Stimulated activated CD8-positive, alpha-beta memory T cell treated with anti-CD3 and anti-CD28 coated beads, Interleukin-15, amount 100 ng/mL, for 4 hours (primary cell): ENCODE measurements at places on chromosomes 12 and 14.
A peak's percentile ranks its signal among the peaks of the same experiment; 100 is the strongest.

- peak; percentile 45 for DNase-seq
These were observed 10.6 kb downstream of the DDX54 start for GRCh38 chr12:113174461-113175384.

- DNase-seq = no peak
These were observed 5.2 kb downstream of the RITA1 start for GRCh38 chr12:113190761-113191160.

DNA sequence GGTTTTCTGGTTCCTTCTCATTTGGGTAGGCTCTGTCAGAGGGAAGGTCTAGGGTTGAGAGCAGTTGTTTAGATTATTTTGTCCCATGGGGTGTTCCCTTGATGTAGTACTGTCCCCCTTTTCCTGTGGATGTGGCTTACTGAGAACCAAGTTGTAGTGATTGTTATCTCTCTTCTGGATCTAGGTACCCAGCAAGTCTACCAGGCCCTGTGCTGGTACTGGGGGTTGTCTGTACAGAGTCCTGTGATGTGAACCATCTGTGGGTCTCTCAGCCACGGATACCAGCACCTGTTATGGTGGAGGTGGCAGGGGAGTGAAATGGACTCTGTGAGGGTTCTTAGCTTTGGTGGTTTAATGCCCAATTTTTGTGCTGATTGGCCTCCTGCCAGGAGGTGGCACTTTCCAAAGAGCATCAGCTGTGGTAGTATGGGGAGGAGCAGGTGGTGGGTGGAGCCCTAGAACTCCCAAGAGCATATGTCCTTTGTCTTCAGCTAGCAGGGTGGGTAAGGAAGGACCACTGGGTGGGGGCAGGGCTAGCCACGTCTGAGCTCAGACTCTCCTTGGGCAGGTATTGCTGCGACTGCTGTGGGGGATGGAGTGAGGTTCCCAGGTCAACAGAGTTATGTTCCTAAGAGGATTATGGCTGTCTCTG is 179.3 kb upstream of the BTG1 start:
- no peak for DNase-seq

- DNase-seq = no peak
These were observed 450.3 kb downstream of the RMST start for GRCh38 chr12:97912943-97913342.

DNA sequence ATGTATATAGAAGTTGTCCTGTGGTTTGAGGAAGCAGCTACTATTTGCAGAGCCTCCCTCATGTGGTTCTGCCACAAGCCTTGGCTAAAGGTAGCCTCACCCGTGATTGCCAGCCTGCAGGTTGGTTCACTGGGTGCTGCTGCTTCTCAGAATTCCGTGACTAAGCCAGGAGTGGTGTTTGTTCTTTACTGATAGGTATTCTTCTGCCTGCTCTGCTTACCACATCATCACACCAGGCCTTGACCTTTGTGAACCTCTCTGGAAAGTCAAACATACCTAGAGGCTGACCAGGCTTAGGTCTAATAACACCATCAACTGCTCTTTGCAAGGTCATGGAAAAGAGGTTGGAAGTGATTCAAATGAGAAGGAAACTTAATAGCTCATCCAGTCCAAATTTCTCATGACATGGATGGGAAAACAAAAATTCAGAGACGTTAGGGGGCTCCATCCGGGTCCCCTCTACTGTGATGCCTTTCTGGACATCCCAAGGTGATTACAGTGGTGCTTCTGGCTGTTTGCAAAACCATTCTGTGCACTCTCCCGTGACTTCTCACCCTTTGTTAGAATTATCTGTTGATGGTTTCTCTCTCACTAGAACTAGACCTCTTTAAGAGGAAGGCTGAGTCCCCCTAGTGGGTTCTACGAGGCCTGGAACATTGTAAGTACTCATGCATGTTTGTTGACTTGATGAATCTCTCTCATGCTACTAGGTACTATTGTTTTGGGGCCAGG is 8.5 kb upstream of the SOCS2 start:
- no peak for DNase-seq

DNA sequence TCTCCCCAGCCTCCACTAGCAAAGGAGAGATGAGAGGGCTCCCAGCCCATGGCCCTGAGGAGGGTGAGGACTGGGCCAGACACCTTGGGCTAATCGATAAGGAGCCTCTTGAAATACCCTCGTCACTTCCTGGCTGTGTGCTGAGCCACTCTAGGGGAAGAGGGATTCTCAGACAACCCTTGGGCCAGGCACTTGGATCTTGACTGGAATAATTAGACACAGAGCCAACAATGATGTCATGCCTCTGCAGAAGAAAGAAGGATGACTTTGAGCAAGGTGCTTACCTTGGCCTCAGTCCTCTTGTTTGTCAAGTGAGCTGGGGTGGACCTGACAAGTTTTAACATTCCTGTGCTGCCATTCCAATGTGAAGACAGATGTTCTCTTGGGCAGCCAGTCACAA is 83.1 kb downstream of the LRRC74A start:
- no peak for DNase-seq

GRCh38 chr14:97719931-97720330 is 922.7 kb downstream of the VRK1 start:
- DNase-seq = no peak

DNA sequence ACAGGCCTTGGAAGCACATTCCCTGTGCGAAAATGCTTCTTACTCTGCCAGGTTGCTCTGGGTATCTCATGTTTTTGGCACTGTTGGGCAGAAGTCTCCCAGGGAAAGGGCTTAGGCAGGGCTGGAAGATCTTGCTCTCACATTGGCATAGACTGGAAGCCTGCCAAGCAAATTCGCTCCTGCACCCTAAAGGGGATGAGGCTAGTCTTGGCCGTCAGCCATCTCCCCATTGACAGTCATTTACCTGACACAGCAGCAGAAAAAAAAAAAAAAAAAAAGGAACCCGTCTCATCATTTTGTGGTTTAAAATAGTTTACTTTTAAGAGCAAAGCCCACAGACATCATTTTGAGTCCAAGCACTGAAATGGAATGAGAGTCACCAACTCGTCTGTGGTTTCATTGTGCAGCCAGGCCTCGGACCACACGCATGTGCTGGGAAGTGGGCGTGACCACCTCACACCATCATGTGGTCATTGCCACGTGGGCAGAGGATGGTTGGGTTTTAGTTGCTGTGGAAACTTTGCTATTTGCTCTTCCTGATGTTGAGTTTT is 84.8 kb downstream of the NRXN3 start:
- no peak for DNase-seq

GRCh38 chr12:6426882-6427671 is 17.7 kb upstream of the CD27 start:
- DNase-seq = peak; percentile 92

DNA sequence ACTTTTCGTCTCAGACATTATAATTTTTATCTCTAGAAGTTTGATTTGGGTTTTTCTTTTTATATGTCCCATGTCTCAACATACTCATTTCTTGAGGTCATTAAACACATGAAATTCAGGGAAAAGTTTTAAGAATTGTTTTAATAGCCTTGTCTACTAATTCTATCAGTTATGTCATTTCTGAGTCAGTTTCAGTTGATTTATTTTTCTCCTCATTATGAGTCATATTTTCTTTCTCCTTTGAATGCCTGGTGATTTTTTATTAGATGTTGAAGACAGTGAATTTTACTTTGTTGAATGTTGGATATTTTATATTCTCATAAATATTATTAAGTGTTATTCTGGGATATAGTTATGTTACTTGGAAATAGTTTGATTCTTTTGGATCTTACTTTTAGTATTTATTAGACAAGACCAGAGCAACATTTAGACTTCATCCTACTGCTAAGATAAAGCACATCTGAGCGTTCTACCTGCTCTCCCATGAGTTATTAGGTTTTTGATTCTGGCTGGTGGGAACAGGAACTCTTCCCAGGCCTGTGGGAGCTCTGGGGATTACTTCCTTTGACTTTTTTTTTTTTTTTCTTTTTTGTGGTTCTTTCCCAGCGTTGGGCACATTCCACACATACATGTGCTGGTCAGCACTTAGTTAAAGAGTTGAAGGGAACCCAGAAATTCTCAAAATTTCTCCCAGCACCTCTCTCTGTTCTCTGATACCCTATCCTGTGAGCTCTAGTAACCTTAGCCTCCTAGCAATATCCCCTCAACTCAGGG is 1157.7 kb downstream of the BCL11B start:
- DNase-seq = no peak

DNA sequence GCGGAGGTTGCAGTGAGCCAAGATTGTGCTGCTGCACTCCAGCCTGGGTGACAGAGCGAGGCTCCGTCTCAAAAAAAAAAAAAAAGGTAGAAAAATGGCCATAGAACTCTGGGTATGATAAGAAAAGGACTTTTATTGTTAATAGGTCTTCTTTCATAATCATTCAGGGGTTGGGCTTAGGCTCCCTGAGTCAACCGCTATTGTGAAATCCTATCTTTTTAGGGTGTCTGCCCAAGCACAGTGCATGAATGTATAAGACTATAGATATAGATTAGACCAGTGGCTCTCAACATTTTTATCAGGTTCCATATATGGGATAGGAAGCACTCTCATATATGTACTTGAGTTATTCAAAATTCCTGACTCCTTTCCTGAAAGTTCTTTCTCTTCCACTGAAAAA is 48.7 kb upstream of the USP15 start:
- no peak for DNase-seq

DNA sequence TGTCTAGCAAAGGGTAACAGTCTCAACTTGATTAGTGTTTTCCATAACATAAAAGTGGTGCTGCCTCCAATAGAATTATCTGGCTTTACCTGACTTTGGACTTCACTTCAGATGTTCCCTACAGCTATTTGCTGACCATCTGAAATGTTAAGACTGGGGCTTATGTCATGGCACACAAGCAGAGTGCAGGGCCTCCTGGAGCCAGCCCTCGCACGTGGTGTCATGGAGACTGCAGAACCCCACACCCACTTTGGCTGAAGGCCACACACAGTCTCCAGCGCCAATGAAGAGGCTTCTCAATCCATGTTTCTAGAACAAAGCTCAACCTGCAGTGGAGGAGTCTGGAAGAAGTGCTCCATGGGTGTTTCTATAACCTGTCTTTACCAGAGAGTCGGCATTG is 169.6 kb upstream of the FRMD6 start:
- no peak for DNase-seq

GRCh38 chr14:82779301-82779700 is 1245.6 kb upstream of the SEL1L start:
- no peak for DNase-seq

- no peak for DNase-seq
These were observed 130.8 kb upstream of the TRHDE start for GRCh38 chr12:72141381-72141780.

- DNase-seq = no peak
These were observed 13.1 kb upstream of the TMTC1 start for GRCh38 chr12:29796823-29797263.

- DNase-seq = no peak
These were observed 279.3 kb downstream of the MED13L start for GRCh38 chr12:115998119-115998633.

GRCh38 chr12:13046964-13047363 is 2.8 kb downstream of the FAM234B start:
- DNase-seq = no peak

GRCh38 chr12:66449531-66449930 is 147.2 kb downstream of the HELB start:
- no peak for DNase-seq

DNA sequence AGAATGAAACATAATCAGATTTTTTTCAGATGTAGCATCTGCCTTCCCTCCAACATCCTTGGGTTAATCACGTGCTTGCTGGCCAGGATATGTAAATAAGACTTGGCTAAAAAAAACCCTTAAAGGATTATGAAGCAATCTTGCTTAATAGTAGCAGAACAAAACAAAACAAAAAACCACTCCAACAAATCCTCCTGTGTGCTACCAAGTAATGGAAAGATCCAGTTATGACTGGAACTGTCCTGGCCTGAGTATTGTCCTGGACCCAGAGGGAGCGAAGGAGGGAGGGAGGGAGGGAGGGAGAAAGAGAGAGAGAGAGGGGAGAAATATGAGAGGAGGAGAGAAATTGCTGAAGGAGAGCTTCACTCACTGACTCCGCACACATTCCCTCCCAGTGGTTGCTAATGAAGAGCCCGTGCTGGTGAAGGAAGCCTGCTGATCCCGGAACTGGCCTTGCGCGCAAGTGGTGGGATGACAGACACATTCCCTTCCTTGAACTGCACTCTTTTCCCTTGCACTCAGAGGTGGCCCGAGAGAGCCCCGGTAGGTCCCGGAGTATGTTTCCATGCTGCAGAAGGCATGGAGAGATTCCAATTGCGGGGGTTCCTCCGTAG is 57.2 kb downstream of the HMGA2 start:
- no peak for DNase-seq

- DNase-seq = no peak
These were observed 48.5 kb upstream of the RNU6-8 start for GRCh38 chr14:32251530-32251929.

DNA sequence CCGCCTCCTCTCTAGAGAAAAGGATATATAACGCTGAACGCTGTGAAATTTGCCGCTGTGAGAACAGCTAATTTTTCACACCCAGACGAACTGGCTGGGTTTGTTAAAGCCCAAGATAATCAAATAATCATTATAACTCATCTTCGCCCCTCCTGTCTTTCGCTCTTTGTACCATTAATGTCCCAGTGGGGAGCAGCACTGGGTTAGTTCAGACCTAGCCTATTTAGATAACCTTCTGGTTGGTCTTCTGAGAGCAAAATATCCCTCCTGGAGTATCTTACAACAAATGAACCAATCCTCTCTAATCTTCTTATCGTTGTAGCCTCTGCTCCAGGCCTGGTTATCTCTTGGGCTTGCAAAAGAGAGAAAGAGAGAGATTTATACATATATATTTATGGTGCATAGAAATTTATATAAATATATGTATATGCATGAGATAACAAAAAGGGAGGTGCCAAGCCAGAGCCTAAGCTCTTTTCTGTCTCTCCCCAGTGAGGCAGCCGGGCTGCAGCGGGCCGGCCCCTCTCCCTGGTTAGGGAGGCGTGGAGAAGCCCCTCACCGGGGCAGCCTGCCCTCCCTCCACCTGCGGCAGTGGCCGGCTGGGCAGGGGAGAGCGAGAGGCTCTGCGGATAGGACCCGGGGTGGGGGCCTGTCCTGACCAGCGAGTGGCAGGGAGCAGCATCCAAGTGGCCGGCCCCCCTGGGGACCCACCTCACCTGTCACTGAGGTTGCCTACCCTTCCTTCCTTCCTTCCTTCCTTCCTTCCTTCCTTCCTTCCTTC is 202.0 kb upstream of the LHX5 start:
- no peak for DNase-seq

GRCh38 chr12:57552835-57553313 is 3.0 kb downstream of the KIF5A start:
- DNase-seq = no peak

DNA sequence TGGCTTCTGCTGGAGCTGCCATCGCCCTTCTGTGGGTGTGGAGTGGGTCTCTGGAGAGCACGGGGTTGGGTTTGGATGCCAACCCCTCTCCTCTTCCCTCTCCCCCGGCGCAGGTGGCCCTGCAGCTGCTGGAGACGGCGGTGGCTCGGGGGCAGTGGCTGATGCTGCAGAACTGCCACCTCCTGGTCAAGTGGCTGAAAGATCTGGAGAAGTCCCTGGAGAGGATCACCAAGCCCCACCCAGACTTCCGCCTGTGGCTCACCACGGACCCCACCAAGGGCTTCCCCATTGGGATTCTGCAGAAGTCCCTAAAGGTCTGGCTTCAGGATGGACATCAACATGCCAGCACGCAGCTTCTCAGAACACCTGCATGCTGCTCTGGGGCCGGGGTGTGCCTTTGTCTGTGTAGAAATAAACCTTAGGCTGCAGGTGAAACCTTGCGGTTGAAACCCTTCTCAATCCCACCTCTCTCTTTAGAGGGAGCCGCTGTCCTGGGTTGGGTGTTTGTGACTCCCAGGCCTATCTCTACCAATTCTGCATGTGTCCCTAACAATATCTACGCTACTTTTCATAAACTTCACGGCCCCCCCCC is 44.3 kb downstream of the CCDC92 start:
- DNase-seq = no peak
